ENCODE measurements at places on chromosomes 1 and 21.

DNA sequence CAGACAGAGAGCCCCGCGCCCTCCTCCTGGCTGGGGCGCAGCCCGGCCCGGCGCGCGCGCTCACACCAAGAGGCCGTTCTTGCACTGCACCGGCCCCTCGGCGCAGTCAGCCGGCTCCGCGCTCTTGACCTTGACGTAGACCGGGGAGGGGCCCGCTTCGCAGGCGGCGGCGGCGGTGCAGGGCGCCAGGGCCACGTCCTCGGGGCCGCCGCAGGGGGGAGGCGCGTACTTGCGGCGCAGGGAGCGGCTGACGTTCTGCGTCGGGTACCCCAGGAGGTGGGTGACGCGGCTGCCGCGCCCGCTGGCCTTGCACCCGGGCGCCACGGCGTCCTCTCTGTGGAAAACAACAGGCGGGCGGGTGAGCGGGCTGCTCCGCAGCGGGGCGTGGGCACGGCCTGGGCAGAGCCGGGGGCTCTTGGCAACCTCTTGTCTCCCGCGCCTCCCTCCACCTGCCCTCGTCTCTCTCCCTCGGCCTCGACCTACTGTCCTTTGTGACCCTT, 7.7 kb downstream of the VSIG8 start:
- DNase-seq, result peak; percentile 81

DNA sequence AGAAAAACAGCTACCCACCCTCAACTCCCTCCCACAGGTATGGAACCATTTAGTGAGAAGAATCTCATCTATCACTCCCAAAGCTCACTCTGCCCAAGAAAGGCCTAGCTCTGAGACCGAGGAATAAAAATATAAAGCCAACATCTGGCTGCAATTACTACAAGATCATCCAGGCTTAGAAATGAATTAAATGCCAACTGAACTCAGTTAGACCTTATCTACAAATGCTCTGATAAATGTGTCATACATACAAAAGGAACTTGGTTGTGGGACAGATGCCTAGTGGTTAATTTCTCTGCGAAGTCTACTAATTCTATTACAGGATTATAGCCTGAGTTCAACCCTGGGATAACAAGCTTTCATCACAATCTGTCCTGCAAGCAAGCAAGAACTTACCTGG, 6.7 kb downstream of the ADIPOR1 start:
- no peak for DNase-seq

GRCh38 chr1:102191723-102192122, 195.0 kb upstream of the OLFM3 start:
- DNase-seq, result no peak

- DNase-seq, result no peak
Measured at GRCh38 chr1:112043901-112044300, 54.4 kb upstream of the KCND3 start.

- no peak for DNase-seq
Measured at GRCh38 chr1:167116174-167116573, 22.3 kb downstream of the STYXL2 start.

DNA sequence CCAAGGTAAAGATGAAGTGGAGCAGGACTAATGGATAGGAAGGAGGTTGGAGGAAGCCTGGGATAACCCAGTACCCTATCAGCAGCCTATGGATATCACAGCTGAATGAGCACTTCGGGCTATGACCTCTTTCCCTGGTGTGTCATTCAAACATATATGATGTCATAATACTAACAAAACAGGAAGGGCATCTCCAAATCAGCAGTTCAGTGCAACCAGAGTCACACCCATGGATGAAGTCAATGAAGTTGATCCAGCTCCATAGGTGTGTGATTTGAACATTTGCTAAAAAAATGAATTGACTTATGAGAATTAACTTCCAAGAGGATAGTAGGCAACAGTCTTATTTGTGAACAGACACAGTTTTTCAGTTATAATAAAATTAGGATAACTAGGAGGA, 1.7 kb upstream of the C1orf116 start:
- no peak for DNase-seq

GRCh38 chr1:226108935-226109828, 46.7 kb downstream of the H3-3A start:
- no peak for DNase-seq

DNA sequence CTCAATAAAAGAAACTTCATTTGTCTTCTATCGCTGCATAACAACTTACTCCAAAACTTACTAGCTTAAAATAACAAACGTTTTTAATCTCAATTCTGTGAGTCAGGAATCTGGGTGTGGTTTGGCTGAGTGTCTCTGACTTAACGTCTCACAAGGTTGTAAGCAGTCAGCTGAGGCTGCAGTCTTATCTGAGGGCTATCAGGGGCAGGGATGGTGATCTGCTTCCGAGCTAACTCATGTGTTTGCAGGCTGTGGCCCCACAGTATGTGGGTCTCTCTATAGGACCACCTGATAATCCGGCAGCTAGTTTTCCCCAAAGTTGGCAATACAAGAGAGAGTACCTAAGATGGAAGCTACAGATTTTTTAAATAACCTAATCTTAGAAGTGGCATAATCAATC, 234.2 kb upstream of the FGGY start:
- no peak for DNase-seq

All from natural killer cell treated with Interleukin-12 subunit alpha and Interleukin-12 subunit beta and Interleukin-15 and Interleukin-18, amount 100 ng/mL, for 72 hours (primary cell).